ENCODE measurements at places on chromosomes 4 and X.

- DNase-seq = no peak
Observed at GRCh38 chrX:63657821-63658220, 127.2 kb downstream of the ARHGEF9 start.

DNA sequence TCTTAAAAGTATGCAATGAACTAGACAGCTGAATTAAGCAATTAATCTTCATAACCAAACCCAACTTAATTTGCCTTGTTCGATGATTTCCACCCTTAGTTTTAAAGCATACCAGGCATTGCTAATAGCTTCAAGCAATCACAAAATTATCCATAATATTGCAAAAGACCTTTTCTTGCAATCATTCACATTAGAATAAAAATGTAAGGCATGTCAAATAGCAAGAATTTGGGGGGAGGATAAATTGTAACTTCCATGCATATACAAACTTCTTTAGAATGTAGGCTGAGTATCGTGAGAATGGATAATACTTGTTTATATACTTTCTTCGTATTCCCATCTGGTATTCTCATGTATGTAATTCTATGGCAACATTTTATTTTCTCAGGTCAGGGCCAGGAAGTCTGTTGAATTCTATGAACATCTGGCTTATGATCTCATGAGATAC lies 28.7 kb upstream of the BMP2K start:
- DNase-seq = no peak

- DNase-seq = no peak
Observed at GRCh38 chr4:67573193-67573592, 14.7 kb downstream of the STAP1 start.

GRCh38 chr4:98572697-98573096 lies 85.7 kb downstream of the TSPAN5 start:
- peak; percentile 6 for DNase-seq

DNA sequence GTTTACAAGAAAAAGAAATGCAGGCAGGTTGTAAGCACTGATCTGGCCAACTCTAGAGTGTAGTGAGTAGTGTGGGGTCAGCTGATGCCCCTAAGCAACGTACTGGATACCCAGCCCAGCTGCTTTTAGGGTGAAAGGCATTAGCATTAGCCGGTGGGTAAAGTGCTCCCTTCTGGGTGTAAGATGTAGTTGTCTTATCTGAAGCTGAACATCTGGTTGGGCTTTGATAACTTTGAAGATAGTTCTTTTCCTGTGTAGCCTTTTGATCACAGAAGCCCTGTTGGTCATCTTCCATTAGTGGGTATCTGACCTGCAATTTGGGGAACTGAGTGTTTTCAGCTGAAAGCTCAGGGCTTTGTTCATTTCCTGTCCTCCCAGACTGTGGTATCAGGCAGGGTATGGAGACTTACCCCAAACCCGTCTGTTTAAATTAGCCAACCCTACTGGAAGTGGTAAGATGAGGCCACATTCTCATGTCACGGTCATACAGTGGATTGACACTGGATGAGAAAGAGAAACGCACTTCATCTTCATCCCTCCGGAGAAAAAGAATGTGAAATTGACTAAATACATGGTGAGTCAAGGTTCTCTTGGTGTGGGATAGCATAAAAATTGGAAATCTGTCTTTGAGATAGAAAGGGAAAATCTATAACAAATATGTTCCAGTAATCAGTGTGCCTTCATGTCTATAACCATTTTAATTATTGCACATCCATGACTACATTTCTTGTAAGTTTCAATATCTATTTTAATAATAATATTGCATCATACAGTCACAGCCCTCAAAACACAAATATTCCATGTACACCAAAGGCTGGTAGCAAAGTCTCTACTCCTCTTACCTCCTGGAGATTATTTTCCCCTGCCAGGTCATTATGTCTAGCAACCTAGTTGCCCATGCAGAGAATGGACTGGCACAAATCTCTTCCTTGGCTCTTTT lies 8.7 kb downstream of the RHOH start:
- no peak for DNase-seq

DNA sequence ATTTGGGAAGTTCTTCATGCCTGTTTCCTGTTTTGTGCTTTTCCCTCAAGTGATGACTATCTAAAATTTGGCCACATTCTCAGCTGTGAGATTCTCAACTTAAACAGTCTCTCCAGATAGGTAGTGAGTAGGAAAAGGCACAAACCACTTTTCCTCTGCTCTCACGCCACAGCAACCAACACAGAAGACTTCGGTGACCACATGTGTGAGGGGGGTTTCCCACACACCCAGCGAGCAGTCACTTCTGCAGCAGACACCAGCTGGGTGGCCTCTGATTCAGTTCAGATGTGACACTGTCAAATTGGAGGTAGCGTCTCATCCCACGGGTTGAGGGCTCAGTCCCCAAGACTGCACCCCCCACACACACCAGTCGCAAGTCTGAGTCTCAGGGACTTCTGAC lies 25.1 kb upstream of the CLDN34 start:
- no peak for DNase-seq

DNA sequence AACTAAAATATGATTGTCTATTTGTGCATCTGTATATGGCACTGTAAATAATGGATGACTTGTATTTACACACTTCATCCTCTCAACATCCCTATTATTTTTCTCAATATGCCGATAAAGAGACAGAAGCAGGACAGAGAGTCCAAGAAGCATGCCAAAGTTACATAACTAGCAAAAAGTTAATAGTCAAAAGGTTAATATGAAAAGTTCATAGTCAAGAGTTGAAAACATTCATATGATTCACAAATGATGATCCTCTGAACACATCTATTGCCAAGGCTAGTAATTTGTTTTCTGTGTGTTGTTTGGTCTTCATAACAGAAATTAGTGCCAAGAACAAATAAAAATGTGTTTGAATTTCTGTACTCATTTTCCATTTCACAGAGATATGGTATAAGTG lies 231.0 kb downstream of the ADAMTS3 start:
- DNase-seq = no peak

GRCh38 chr4:158808399-158808798 lies 39.6 kb downstream of the FNIP2 start:
- DNase-seq = no peak

DNA sequence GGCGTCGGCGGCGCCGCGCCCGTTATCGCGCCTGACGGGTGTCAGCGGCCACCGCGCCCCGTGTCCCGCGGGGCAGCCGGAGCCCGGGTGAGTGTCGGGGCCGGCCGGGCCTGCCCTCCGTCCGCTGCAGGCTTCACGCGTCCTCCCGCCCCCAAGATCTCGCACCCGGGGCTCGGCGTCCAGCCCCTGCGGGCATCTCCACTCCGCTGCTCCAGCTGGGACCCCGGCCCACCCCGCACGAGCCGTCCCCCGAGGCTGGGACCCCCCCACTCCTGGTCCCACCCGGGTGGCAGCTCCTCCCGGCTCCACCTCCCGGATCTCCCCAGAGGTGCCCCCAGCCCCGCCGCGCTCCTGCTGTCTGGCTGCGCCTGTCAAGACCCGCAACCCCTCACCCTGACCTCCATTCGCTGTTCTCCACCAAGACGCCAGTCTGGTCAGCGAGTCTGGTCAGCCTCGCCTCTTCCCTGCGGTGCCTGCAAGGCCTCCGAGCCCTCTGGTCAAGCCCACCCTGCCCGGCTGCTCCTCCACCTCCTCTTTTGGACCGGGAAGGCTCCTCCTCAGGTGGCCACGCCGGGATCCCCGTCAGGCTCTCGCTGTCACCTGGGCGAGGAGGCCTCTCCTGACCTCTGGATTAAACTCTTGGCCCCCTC lies 66.0 kb upstream of the NKX1-1 start:
- no peak for DNase-seq

DNA sequence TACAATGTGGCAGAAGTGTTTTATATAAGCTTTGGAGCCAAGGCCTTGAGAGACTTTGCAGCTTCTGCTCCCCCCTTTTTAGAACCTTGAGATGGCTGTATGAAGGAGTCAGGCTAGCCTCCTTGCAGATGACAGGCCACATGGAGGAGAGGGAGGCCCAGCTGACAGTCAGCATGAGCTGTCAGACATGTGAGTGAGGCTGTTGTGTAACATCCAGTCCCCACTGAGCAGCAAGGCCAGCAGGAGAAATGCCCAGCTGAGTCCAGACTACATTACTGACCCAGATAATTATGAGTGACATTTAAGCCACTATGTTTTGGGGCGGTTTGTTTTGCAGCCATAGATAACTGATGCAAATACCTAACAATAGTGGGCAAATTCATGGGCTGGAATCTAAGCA lies 515.3 kb upstream of the ARX start:
- no peak for DNase-seq

DNA sequence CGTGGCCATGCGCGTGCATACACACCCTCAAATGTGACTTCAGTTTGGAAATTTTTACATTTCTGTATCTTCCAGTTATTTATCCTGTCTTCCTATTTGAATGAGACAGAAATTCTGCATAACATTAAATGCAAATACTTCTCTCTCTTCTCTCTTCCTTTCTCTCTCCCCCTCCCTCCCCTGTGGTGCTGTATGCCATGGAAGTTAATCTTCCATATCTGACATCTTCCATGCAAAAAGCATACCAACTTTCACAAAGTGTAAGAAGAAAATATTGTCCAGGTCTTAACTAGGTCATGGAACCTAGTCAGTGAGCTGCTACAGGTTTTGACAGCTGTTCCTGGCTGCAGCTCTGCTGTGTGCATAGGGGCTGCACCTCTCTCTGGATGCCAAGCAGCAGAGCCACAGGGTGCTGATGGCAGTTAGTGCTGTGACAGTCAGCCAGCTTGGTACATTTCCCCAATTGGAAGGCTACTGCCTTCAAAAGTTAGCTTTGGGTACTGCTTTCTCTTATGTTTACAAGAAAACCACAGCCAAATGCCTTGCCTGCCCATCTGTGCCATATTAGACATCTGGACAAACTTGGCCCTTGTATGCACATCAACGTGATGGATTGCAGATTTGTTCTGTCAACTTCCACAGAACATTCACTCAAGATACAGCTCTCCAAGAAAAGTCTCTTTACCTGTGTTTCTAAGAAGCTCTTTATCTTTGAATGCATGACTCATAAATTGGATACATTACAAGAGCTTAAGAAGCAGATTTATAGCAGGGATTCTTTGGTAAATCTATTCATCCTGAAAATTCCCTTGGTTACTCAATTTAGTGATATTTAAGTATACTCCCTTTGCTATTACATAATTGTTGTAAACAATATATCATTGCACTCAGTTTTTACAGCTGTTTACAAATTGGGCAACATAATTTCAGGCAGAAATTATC lies 623.8 kb downstream of the EPHA5 start:
- peak; percentile 27 for DNase-seq

GRCh38 chrX:37509349-37509748 lies 62.1 kb upstream of the LANCL3 start:
- no peak for DNase-seq

DNA sequence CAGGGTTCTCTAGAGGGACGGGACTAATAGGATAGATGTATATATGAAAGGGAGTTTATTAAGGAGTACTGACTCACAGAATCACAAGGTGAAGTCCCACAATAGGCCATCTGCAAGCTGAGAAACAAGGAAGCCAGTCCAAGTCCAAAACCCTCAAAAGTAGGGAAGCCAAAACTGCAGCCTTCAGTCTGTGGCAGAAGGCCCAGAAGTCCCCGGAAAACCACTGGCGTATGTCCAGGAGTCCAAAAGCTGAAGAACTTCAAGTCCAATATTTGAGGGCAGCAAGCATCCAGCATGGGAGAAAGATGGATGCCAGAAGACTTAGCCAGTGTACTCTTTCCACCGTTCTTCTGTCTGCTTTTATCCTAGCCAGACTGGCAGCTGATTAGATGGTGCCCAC lies 227.2 kb downstream of the KCTD8 start:
- DNase-seq = no peak

GRCh38 chr4:3098346-3098745 lies 23.9 kb downstream of the HTT start:
- no peak for DNase-seq

DNA sequence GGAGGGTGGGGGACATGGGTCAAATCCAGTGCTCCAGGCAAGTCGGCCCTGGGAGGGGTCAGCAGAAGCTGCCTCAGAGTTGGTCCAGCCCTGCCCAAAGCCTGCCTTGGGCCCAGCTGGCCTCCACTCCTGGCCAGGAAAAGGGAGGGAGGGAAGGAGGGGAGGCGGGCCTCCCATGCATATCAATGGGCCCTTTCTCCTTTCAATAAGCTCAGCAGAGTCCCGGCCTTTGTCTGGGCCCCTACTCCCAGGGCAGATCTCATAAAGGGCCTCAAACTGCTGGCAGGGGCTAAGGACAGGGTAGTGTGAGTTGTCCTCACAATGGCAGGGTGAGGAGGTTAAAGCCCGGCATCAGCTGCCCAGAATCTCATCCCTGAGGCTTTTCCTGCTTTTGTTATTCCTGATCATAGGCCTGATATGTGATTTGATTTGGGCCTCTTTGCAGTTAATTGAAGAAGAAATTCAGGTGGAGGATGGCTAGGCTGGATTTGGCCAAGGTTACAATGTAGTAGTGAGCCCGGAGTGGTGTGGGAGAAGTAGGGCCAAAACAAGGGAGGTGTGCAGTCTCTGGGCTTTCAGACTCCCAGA lies 121.1 kb upstream of the ATP6AP2 start:
- no peak for DNase-seq

DNA sequence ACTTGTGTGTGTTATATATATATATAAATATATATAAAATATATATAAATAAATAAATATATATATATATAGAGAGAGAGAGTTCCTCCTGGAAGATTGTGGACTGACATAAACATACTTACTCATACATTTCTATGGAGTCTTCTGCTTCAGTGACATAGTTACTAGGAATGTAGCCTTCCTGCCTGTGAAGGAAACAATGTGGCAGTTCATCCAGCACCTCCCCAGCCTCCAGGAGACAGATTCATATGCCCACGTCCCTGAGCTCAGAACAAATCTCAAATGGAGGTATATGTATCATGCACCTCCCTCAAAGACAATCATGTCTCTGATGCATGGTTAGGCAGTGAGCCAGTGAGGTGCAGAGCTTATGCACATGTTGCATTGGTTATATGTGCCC lies 11.4 kb upstream of the TIMM8A start:
- no peak for DNase-seq

DNA sequence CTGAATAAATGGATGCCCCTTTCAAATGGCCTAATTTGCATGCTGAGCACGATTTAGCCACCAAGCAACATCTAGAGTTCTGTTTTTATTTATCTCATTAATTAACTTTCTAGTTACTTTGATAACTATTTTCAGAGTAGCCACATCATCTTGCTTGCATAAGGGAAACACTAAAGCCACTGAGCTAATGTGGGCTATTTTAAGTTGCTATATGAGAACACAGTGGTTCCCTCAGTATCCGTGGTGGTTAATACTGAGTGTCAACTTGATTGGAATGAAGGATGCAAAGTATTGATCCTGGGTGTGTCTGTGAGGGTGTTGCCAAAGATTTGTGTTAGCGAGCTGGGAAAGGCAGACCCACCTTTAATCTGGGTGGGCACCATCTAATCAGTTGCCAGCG lies 25.4 kb upstream of the HPSE start:
- no peak for DNase-seq

DNA sequence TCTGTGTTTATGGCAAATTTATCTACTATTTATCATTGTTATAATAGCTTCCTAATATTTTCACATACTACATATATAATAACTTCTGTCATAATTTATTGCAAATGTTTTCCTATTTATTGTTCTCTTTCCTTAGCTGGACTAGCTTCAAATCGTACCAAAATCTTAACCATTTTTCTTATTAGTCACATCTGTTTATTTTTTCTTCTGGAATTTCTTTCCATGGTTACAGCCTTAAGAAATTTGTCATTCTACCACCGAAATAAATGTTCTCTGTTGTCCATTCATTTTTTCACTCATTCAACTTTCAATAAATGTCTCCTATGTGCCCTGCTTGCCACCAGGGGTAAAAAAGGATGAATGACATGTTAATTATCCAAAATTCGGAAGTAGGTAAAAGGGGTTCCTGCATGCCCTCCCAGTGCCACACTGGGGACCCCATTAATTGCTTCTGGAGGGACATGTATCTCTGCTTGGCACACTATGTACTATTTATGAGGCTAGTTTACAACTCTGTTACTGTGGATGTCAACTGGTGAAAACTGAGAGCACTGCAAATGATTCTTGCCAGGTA lies 182.1 kb downstream of the SH3KBP1 start:
- DNase-seq = no peak

Data from LNCaP clone FGC (cell line).